ENCODE measurements at places on chromosomes 11 and 22.

- no peak for DNase-seq
Observed at GRCh38 chr22:45083659-45084305, 74.0 kb upstream of the PHF21B start.

DNA sequence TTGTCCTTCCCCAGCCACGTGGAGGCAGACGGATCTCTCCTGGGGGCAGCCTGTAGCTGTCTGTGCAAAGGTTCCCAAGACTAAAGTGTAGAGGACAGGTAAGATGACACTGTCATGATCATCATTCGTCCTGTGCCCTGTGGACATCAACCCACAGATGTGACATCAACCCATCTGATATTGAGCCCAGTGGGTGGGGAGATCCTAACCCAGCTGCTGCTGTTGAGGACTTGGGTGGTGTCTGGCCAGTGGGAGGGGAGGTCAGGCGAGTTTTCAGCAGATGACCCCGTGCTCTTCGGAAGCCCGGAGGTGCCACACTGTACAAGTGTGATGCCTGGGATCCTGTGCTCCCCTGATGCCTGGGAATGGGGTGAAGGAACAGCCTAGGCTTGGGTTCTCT is 1.2 kb upstream of the GAL start:
- no peak for DNase-seq

DNA sequence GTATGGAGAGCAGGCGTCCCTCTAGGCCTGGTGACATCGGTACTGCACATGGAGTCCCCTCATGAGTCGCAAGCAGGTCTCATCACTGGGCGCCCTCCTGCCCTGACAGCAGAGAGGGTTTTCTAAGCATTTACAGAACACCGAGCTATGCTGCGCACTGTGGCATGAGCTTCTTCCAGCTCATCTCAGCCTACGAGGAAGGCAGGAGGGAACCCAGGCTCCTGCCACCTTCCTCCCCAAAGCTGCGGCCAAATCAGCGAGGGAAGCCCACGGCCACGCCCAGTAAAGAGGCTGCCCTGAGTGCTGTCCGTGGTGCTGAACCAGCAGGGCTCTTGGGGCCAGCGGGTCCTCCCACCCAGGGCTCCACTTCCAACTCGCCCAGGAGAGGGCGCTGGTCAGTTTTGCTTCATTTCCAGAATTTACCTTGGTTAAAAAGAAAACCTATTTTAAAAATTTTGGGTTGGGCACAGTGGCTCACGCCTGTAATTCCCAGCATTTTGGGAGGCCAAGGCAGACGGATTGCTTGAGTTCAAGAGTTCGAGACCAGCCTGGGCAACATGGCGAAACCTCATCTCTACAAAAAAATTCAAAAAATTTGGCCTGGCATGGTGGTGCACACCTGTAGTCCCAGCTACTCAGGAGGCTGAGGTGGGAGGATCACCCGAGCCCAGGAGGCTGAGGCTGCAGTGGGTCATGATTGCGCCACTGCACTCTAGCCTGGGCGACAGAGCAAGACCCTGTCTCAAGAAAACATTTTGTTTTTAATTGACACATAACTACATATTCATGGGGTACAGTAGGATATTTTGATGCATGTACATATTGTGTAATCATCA is 34.2 kb downstream of the PHF21B start:
- peak; percentile 17 for DNase-seq

GRCh38 chr11:35216962-35217678 is 78.1 kb downstream of the CD44 start:
- DNase-seq = peak; percentile 69

DNA sequence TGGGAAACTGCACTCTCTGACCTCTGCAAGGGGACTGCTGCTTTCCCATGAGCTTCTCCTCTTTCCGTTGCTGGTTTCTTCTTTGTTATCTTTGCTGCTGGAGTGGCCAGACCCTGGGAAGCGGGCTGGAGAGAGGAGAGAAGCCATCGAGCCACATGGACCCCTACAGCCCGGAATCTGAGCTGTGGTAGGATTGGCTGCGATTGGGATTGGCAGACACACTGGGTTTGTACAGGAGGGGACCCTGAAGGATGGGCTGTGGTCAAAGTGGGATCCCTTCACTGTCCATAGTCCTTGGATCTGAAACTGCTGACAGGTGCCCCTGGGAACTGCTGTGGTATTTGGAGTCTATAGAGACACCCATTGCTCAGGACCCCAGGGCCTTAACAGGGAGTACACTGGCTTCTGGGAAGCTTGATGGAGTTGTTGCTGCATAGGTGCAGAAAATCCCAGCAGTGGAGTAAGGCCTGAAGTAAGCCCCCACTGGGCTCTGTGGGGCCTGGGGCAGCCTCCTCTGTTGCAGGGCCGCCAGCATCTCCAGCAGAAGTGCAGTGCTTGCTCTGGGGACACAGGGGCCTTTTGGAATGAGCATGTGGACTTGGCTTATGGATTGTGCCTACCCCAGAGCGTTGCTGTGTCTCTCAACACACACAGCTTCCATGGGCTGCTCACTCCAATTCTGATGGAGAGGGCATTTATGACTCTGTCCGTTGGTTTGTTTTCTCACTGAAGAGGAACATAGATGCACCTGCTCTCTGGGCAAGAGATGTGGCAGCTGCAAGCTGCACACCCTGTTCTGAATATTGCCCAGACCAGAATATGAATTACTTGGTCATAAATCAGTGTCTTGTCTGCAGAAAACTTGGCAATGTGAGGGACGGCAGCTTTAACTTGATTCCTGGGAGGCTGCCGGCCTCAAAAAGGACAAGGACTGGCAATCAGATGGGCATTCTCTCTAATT is 32.0 kb downstream of the BCR start:
- no peak for DNase-seq
